ENCODE measurements at places on chromosomes 16 and 17.

GRCh38 chr17:9912121-9913099, 7.3 kb upstream of the RCVRN start:
- no peak for DNase-seq

DNA sequence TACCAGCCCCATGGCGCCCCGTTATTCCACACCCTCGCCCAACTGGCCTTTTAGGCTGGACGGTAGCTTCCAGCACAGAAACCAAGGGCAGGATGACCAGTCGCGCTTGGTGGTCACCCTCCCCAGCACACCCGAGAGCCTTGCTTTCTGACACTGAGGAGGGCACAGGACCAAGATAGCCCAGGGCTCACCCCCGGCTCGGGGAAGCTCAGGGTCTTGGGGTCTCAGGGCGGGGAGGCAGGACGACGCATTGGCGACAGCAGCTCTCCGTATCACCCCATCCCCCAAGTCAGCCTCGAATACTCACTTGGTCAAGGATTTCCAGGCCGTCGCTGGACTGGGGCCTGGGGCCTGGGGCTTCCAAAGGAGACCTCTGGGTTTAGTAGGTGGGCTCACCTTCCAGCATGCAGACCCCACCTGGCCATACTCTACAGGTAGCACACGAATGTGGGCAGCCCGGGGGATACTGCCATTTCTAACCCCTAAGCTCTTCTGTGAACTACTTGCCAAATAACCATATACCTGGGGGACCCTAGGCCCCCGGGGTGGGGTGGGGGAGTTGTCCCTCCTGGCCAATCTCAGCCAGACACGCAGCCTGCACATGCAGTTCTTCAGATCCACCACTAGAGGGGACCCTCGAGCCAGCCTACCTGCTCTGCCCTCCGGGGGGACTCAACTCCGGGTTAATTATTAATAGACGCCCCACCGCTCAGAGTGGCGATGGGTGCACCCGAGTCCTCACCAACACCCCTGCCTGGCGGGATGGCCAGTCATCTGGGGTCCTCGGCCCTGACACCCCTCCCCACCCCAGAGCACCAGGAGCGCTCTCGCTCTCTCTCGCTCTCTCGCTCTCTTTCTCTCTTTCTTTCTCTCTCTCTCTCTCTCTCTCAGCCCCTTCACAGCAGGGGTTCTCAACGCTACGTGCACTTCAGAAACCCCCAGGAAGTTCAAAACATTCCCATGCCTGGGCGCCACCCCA, 30.0 kb downstream of the TBC1D16 start:
- peak; percentile 45 for DNase-seq

GRCh38 chr16:11175787-11176341, 80.1 kb downstream of the SOCS1 start:
- DNase-seq: no peak

- DNase-seq: no peak
These were observed 78.1 kb upstream of the CRHR1 start for GRCh38 chr17:45706033-45706432.

DNA sequence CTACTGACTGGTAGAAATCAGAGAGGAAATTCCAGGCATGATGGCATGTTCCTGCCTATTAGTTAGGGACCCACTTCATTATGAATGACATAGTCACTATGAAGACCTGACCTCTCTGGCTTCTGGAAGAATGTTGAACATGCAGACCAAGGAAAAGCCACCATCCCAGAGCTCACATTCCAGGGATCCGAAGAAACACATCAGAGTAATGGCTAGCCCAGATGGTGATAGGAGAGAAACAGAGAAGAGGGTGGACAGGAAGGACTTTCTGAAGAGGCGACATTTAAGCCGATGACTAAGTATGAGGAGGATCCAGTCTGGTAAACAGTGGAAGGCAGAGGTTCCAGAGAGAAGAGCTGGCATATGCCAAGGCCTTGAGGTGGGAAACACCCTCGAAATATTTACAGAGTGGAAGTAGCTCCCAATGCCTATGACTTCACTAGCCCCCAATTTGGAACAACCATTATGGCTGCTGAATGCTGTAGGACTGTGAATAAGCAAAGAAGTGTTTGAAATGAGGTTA, 216.2 kb downstream of the RBFOX1 start:
- no peak for DNase-seq

GRCh38 chr16:76963614-76964315, 227.2 kb upstream of the MON1B start:
- no peak for DNase-seq

GRCh38 chr16:86042996-86043725, 144.2 kb downstream of the IRF8 start:
- no peak for DNase-seq

DNA sequence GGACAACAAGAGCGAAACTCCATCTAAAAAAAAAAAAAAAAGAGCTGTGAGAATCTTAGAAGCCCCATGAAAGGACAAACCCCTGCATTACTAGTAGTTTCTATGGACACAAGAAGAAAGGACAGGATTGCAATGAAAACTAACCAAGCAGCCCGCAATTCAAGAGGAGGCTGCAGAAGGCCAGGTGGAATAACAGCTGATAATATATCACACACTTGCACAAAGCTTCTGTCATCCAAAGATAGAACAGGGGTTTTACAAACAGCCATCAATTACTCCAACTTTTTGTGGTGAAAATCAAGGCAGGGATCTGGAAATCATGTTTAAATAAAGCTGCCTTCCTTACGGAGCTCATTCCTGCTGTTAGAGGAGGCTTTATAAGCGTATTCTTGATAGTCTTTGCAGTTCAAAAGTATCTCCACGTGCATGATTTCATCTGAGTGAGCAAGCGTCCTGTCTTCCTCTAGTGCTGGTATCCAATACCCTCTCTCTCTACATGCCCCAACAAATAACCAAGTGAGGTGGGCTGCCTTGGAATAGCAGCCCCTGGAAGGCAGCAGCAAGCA, 23.1 kb upstream of the TMEM94 start:
- DNase-seq: no peak

DNA sequence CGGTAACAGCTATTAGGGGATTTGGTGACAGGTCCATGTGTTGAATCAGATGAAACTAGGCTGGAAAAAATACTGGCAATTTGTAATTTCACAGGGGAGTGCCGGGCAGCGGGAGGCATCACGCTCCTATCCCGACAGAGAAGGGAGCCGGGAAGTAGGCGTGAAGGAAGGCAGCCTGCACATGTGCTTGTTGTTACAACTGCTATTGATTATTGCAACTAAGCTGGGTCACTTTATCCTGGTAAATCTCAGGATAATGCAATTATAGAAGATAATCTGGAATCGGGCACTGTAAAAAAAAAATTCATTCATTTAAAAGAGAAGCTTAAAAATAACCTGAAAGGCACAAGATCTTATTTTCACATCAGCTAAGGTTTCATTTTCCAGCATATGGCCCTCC, 180.6 kb downstream of the FOXL1 start:
- no peak for DNase-seq

DNA sequence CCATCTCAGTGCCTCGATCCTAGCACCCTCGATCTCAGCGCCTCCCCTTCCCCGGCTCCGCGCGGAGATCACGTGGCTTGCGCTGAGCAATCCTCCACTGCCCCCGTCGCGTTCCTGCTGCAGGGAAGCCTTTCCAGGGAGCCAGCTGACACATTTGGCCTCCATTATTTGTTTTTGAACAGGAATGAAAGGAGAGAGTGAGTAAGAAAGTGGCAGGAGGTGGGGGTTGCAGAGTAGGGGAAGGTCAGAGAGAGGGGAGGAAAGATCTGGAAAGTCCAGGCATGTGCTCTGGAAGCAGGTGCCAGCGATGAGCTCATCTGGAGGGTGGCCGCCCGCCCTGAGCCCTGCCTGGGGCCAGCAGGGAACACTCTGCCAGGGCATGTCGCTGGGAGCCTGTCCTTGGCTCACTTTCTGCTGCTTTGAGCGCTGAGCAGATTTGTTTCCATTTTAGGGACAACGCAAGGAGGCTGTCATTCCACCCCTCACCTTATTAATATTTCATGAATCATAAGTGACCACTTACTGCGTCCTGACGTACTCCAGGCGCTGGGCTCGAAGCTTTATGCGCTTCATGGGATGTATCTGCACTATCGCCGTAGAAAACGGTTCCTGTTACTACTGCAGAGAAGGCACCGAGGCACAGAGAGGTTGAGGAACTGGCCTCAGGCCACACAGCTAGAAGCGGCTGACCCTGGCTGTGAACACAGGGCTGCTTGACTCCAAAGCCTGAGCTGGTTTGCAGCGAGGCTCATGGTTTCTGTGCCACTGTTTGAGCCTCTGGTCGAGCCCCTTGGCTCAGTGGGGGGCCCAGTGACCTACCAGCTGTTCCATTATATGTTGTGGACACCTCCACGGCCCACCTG, 283.1 kb downstream of the SEC14L1 start:
- no peak for DNase-seq

- no peak for DNase-seq
These were observed 97.0 kb downstream of the GRIN2A start for GRCh38 chr16:10085078-10085798.

- no peak for DNase-seq
These were observed 758.8 kb downstream of the CDH11 start for GRCh38 chr16:64363039-64363438.

DNA sequence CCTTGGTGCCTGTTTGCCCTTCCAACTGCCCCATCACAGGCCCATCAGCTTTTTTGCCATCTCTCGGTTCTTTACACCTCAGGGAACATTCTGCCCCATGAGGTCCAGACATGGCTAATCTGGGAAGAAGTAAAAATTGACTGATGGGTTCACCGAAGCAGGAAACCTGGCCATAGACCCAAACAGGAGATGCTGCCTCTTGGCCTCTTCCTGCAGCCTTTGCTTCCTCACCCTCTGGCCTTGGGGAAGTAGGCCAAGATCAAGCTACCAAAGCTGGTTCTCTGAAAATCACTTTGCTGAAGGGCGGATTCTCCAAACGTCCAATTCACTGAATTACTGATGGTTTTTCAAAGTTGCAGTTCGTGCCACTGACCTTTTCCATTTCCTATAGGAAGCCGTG, 56.1 kb downstream of the ARSG start:
- DNase-seq: no peak
